ENCODE measurements at places on chromosomes 3 and 15.

DNA sequence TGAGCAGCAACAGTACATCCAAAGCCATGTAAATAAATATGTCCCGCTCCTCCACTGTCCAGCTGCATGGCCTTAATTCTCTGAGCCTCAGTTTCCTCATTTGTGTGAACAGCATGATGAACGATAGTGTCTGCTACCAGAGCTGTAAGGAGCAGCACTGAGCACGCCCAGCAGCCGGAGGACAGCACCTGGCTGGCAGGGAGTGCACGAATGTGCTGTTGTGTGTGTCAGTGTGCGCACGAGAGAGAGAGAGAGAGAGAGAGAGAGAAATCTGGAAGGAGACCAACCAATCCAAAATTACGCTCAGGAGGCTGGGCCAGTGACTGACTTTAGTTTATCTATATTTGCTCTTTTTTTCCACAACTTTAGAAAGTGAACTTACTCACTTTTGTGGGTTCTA, 26.6 kb upstream of the PLXNA1 start:
- no peak for DNase-seq

- no peak for DNase-seq
Measured at GRCh38 chr15:100016632-100017031, 283.4 kb upstream of the LYSMD4 start.

- DNase-seq, result no peak
Measured at GRCh38 chr3:158700559-158700958, 28.1 kb upstream of the LXN start.

DNA sequence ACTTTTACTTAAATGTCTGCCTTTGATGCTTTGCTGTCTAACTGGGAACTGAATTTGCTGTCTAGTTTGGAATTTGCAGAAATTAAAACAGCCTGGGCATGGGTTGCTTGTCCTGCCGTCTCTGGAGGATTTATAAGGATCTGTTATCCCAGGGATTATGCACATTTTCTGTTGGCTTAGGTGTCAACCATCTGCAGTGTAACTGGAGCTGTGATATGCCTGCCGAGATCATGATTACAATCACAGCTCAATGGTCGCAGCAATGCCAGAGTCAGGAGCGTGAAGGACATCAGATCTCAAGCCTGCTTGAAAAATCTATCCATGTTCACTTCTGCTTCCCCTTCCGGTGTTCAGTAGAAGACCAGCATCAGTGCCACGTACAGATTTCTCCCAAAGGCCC, 41.8 kb upstream of the SETMAR start:
- no peak for DNase-seq

DNA sequence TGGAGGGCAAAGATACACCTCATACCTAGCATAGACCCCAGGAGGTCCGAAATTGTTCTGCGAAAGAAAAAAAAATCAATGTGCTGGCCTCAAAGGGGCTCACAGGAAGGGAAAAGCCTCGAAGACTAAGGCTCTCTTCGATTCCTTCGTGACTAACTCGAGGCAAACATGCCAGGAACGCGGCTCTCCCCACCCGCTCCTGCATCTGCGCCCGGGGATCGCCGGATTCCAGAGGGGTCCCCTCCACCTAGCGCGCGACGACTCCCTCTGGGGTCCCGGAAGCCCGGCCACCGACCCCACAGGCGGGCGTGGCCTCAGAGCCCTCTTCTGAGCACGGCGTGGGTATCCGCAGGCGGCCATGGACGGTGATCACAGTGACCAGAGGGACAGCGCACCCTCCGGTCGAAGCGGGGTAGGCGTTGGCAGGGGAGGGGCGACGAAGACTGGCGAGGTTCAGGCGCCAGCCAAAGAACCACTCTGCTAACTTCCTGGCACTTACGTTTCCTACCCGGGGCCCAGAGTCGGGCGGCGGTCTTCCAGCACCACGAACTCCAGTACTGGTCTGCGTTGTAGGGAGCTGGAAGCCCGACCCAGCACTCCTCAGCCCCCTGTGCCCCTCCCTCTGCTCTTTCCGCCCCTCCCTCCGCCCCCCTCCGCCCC, 515 bp upstream of the EIF3J start:
- no peak for DNase-seq

DNA sequence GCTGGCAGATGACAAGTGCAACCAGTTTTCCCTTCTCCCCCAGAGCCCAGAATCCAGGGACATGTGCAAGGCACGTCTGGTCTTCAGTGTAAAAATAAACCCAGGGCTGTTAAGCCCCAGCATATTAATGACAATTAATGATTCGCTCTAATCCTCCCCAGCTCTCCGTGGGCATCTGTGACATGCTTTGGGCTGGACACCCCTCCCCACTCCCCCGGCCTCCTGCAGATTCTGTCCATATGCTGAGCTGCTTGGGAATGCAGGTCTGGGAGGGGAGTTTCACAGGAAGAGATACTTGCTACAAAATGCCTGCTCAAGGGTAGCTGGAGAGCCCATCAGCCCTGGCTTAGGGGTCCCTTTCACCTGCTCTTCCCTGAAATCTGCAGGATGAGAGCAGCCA, 43.0 kb upstream of the NTRK3 start:
- DNase-seq, result no peak

- DNase-seq, result no peak
Measured at GRCh38 chr3:123693584-123694190, 108.8 kb upstream of the HACD2 start.

DNA sequence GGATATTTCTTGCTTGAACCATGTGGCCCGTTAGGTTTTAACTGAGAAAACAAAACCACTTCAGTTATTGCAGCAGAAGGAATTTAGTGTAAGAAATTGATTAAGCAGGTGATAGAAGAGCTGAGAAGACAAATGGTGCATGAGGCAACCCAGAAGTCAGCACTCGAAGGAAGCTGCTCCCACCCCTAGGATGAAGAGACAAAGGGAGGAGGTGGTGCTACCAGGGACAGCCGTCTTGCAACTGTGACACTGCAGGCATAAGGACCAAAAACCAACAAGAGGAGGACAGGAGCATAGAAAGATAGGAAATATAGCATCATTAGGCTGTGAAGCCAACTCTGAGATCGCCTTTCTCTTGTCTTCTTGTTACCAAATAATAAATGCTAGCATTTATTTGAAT, 89.0 kb downstream of the IL20RB start:
- DNase-seq, result no peak

- no peak for DNase-seq
Measured at GRCh38 chr15:92277776-92278175, 115.9 kb upstream of the ST8SIA2 start.

- DNase-seq, result no peak
Measured at GRCh38 chr15:70777170-70777926, 14.0 kb upstream of the UACA start.

- no peak for DNase-seq
Measured at GRCh38 chr15:32098033-32098432, 67.7 kb downstream of the CHRNA7 start.

GRCh38 chr3:196867155-196867506, 589 bp upstream of the SENP5 start:
- DNase-seq, result no peak

GRCh38 chr3:186605561-186606545, 7.0 kb upstream of the AHSG start:
- no peak for DNase-seq

- DNase-seq, result no peak
Measured at GRCh38 chr3:101533603-101533968, 20.6 kb upstream of the SENP7 start.

DNA sequence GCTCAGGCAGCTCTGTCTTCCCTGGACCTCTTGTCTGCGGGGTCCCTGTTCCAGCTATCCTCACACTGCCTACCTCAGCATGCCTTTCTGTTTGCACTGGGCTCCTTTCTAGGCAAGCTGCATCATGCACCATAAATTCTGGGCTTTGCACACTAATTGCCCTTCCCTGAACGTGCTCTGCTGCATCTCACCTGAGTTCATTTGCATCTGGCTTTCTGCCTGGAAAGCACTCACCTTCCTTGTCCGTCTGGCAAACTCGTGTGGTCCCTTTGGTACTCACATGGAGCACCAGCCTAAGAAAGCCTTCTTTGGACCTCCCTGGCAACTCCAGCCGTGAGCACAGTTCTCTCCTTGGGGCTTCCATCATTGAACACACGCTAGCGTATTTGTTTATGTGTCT, 365.6 kb downstream of the SV2B start:
- DNase-seq, result no peak

DNA sequence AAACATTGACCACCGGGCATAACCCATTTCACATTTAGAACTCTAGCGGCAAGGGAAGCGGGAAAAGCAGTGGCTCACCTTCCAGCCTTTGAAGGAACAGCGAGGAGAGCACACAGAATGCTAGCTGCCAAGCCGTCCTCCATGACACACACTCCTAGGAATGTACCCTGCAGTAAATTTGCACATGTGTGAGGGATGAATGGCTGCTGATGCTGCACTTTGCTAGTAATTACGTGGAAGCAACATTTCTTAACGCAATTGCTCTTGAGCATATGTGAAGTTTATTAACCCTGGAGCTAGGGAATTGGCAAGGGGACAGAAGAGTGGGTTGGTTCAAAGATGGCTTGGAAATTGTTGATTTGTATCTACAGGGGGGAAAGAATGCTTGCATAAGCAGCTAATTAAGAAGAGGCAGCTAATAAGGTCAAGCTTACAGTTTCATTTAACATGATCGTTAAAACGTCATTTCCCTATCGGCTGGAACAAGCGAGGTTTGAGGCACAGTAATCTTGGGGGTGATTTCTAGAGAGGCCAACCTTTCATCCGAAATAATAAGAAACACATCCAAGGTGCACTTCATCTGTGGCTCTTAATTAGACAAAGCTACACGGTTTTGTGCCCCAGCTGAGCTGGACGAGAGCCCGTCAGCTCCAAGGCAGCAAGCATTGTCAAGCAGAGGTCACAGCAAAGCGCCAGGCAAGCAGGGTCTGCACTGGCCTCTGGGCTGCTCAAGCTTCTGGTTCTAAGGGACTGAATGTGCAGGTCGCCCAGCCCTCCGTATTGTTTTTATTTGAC, 123.4 kb downstream of the CHSY1 start:
- DNase-seq, result no peak

- DNase-seq, result no peak
Measured at GRCh38 chr15:90481023-90481422, 48.7 kb upstream of the CRTC3 start.

DNA sequence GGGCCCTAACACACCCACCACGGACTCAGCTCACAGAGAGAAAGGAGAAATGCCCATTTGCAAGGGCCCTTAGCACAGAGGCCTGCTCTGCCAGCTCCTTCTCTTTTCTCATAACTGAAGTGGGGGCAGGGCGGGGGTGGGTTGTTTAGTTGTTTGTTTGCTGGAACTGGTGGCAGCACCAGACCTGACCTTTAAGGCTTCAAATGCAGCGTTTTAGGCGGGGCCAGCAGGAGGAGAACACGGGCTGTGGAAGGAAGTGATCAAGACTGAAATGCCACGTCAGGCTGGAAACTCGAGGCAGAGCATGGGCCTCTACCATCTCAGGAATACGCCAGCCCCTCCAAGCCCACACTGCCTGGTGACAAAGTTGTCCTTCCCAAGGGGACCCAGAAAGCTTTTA, 9.3 kb downstream of the CACNA2D2 start:
- DNase-seq, result no peak

DNA sequence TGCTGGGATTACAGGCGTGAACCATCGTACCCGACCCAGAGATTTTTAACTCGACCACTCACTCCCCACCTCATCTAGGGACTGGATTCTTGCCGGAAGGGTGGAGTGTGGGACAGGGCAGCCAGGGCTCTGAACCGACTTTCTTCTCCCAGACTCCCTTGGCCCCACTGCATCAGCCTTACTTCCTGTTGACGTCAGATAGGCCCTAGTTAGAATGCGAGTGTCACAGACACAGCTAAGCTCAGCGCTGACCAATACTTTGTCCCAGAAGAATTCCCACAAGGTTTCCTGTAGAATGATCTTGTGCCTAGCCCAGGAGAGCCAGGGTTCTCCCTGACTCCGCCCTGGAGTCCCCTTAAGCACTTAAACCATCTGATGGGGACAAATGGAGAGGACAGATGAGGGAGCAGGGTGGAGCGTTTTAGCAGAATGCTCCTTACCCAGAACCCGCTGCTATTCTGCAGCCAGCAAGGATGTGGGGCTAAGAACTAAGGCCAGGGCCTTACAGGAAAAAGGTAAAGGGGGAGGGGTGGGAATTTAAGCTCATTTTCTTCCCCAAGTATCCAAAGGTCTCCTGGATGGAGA, 5.8 kb upstream of the TUSC2 start:
- no peak for DNase-seq

DNA sequence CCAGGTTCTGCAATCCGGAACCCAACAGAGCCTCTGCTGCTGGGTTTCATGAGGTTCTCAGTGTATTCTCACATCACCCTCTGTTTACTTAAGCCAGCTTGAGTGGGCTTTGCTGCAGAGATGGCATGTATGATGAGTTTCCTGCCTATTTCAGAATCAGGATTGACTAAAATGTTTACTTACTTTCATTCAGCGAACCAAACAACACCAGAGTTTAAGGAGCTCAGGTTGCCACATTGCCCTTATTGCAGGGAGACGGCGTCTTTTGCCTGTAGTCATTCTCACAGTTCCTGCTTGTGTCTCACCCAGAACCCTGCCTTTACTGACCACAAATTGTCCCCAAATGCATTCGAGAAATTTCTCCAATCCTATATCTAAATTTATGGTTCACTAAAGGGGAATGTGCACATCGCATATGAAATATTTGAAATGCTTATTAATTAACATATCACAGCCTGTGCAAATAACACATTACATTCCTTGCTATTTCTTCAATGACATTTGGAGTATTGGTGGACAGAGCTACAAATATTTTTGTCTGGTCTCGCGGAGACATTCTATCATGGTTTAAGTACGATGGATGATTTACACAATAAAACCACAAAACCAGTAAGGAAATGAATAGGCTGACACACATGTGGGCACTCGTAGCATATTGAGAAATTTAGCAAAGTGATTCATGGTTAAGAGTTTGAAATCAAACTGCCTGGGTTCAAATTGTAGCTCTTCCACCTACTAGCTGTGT, 377.2 kb upstream of the CFAP20DC start:
- no peak for DNase-seq

GRCh38 chr15:81049835-81050234, 49.1 kb downstream of the TLNRD1 start:
- no peak for DNase-seq

DNA sequence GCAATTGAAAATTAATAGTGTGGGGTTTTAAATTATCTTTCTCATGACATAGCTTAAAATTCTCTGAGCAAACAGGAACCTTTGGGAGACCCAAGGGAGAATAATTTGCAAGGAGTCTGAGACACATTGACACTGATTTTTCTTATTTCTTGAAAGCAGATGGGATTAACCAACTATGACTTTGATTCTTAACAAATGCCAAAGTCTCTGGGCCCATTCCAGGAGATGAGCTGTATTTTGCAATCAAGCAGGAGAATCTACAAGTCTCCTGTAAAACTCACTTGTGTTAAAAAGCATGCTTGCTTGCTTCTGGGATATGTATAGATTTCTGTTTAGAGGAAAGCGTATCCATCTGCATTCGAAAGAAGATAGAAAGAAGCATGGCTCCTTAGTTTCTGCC, 71.3 kb upstream of the STT3B start:
- no peak for DNase-seq

Data from forelimb muscle (tissue), 1 donor.